ENCODE measurements at places on chromosomes 12 and 14.

DNA sequence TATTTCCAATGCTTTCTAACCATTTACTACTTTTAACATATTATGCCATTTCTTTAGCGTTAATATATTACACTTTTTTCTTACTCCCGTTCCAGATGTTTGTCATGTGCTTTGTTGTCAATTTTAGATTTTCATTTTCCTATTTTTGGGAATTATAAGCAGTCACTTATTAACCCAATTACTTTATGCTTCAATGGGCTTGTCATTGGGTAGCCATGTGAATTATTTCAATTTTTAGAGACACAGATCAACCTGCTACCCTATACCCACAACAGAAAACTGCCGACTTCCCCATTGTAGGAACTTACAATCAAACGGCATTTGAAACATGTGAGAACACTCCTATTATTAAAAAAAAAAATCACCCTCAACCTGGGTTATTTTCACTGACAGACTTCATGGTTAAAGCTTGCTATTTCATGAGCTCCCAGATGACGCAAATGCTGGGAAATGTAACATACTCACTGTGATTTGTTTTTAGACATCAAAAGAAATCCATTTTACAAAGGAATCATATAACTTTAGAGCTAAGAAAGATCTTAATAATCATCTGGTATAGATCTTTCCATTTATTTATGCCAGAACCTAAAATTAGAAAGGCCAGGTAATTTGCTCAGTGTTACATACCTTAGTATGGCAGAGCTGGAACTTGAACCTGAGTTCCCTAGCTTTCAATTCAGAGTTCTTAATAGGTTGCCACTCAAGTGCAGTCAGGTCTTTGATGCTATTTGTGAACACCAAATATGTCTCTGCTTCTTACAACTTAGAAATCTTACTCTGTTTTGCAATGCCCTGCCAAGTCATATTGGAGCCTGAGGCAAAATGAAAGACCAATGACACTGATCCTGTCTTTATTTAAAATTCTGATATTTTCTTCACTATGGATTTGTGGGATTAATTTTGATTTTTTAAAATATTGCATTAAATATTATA is 340.4 kb downstream of the RAD51B start:
- no peak for DNase-seq

- no peak for DNase-seq
Measured at GRCh38 chr12:39626033-39626814, 6.6 kb upstream of the ABCD2 start.

- no peak for DNase-seq
Measured at GRCh38 chr12:44193281-44193680, 357.4 kb downstream of the TMEM117 start.

GRCh38 chr12:123888989-123889388 is 83.6 kb downstream of the CCDC92 start:
- DNase-seq, result no peak

- no peak for DNase-seq
Measured at GRCh38 chr12:131049549-131050339, 96.0 kb downstream of the ADGRD1 start.

DNA sequence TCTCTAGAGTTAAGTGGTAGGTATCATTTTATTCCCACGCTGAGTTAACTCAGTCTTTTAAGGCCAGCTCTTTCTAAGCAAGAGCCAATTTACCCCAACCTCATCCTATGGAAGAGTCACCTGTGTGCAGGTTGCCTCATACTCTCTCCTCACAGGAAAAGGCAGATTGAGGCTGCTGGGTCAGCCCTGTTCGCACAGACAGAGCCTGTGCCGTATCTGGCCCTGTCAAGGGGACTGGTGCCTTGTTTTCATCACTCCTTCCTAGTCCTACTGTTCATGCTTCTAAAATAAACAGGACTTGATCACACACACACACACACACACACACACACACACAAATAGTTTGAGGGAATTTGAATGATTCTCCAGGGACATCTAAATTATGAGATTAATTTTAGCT is 285.0 kb downstream of the SLC6A15 start:
- no peak for DNase-seq

GRCh38 chr12:104998423-104999346 is 12.6 kb downstream of the NOPCHAP1 start:
- no peak for DNase-seq

- DNase-seq, result no peak
Measured at GRCh38 chr12:104384141-104384880, 72.4 kb upstream of the CHST11 start.

DNA sequence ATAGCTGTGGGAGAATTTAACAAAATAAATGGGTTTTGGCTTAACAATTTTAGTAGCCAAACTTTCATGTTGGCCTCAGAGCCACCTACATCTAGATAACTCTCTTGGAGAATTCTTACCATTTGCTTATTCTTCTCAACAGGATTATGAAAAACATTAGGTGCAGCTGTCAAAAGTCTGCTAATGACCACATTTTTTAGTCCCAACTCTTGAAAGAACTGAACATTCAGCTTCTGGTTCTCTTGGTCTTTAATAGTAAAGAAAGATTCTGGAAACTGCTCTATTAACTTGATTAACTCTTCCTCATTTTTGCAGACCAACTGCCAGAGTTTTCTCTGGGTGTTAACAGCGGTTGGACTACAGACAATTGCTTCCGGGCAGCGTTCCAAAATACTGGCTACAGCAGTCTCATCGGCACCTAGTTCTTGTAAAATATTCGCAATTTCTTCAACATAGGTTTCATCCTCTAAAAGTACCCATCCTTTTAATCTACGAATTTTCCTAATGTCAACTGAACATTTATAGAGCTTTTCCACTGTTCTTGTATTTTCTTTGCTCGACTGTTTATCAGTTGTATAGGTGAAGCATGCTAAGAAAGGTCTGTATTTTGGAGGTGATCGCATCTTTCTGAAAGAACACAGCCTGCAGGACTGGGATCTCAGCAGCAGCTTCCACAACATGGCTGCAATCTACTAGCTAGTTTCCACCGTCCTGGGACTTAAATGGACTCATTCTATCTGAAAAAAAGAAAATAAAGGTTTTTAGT is 8.7 kb downstream of the MTERF2 start:
- DNase-seq, result no peak

DNA sequence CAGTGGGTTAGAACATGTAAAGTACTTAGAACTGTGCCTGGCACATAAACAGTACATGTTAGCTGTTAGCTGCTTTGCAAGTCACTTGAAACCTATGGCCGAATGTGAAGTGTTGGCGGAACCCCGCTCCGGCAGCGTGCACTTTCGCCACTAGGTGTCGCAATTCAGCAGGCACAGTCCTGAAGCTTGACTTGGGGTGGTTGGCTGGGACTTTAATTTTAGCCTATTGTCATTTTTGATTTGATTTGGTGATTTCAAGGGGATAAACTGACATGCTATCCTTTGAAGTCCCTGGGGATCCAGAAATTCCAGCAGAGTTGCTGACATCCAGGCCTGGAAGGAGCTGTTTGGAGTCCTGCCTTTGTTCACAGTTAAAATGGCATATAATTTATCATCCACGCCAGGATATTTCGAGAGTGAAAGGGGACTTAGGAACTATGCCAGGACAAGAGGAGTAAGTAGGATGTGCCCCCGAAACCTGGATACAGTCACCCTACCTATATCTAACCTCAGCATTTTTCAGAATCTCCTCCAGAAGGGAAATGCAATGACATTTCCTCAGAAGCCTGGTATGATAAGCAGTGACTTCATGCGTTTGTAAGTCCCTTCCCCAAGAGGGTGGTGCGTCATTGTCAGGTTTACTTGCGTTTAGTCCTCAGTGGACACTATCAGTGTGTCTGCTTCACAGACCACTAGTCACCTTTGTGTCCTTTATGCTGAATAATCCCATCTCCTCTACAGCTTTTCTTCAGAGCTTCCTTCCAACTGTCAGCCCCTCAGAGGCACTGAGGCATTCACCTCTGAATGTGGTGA is 3.5 kb upstream of the TSPAN9 start:
- peak; percentile 39 for DNase-seq

- DNase-seq, result no peak
Measured at GRCh38 chr14:99226687-99227086, 45.3 kb downstream of the BCL11B start.

DNA sequence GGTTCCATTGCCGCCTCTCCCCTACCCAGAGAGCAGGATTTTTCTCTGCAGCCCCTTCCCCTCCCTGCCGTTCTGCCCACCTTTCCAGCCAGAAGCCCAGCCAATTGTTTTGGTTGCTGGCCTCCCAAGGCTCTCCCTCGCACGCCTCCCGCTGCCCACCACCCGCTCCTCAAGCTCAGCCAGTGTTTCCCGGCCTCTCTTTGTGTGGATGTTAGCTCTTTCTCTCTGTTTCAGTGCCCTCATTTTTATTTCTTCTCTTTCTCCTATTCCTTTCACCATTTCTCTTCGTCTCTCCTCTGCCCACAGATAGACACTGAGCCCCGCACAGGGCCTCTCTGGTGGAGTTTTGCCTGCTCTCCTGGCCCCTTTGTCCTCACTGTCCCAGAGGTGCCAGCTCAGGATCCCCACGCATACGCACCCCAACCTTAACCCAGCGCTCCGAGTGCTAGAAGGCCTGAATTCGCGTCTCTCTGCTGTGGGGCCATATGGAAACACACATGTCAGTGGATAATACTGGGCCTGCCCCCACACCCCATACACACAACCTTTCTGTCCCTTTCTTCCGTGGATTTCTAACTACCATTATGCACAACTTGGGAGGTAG is 54.9 kb downstream of the SMUG1 start:
- DNase-seq, result no peak

DNA sequence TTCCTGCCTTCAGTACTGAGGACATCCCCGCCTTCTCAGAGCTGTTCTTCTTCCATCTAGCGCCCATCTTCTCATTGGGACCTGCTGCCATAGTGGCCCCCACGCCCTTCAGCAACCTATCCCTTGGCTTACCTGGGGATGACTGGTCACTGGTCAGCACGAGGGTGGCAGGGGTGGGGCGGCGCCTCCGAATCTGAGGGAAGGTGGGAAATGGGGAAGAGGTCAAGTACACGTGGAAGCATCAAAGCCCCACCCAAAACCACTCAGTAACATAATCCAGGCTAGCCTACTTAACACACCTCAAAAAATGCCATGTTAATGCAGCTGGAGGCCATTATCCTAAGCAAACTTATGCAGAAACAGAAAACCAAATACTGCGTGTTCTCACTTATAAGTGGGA is 4.3 kb downstream of the PPP1R1A start:
- no peak for DNase-seq

GRCh38 chr12:93819050-93819491 is 141.9 kb downstream of the CRADD start:
- no peak for DNase-seq

- DNase-seq, result no peak
Measured at GRCh38 chr14:36498938-36499337, 21.1 kb downstream of the NKX2-1 start.

- DNase-seq, result no peak
Measured at GRCh38 chr12:114164351-114164750, 198.2 kb upstream of the RBM19 start.

DNA sequence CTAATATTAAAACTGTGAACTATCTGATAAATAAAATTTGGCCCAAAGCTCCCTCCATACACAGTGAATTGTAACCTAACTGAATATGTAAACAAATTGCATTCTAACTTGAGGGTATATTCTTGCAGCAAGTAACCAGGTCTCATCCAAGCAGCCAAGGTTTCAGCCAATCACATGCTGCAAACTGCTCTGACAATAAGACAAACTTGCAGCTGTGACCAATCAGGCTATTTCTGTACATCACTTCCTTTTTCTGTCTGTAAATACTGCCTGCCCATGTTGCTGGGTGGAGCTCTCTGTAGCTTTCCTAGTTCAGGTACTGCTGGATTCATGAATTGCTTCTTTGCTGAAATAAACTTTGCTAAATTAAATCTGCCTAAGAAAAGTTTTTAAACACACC is 499.0 kb downstream of the GALC start:
- DNase-seq, result no peak

DNA sequence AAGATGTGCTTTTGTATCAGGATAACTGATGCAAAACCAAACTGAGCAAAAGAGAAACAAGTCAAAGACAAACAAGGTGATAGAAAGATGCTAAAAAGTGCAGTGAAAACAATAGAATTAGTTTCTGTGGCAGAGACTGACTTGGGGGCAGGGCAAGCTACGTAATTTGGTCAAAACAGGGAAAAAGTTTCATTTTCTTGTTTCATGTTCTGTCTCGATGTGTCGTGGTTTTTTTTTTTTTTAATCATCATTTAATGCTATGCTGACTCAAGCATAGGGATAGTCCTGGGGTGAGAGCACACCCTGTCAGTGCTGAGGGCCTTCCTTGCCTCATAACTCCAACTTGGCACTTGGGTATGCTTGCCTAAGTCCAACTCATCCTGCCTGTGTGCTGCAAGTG is 144.1 kb upstream of the PTPRQ start:
- DNase-seq, result no peak

GRCh38 chr14:73576391-73576790 is 7.4 kb downstream of the ACOT2 start:
- DNase-seq, result no peak

GRCh38 chr14:60233251-60233650 is 15.8 kb upstream of the PPM1A start:
- DNase-seq, result no peak

GRCh38 chr12:50764286-50765094 is 589 bp downstream of the ATF1 start:
- no peak for DNase-seq

DNA sequence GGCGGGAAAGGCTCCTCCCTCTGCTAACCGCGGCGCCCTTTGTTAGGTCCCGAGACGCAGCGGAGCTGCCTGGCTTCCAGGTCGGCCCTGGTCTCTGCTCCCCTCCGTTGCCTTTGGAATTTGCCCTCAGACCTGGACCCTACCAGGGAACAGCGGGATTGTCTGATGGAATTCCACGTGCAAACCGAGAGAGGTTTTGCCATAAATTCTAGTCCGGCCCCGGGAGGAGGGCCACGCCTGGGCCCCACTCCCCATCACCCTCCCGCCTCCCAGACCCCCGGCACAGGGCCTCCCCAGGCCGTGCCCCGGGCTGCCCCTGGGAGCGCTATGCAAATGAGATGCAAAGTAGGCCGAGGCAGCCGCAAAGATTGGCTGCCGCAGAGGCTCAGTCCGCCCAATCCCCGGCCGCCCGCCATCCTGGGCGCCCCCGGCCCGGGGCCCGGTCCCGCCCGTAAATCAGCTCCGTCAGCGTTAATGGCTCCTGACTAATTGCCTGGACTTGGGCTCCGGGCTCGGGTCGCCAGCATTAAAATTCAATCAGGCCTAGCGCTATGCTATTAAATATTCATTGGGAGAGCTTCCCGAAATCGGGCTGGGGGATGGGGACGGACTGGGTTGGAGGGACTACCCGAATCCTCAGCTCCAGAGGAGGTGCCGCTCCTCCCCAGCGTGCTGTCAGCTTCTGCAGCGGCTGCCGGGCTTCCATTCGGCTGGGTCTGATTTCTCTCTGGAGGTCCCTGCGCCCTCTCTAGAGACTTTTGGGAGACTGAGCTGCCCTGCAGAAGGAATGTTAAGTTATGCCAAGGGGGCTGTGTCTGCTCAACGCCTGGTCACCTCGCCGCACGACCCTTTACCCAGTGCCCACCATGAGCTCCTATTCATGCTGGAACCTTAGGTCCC is 15.7 kb upstream of the FIGNL2 start:
- no peak for DNase-seq

DNA sequence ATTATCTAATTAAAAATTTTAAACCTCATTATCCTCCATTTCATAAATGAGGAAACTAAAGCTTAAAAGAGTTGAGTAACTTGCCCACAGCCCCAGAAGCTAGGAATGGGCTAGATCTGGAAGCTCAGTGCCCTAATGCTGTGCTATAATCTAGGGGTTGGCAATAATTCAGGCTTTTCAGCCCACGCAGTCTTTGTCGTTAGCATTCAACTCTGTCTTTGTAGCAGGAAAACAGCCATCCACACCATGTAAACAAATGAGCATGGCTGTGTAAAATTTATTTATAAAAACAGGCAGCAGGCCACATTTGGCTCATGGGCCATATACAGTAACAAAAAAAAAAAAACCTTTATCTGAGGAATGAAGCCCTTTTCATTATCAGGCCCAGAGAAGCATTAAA is 92.4 kb upstream of the OVCH1 start:
- DNase-seq, result no peak
